Ovary (tissue), 10 donors: ENCODE measurements at places on chromosomes 7 and 10.

DNA sequence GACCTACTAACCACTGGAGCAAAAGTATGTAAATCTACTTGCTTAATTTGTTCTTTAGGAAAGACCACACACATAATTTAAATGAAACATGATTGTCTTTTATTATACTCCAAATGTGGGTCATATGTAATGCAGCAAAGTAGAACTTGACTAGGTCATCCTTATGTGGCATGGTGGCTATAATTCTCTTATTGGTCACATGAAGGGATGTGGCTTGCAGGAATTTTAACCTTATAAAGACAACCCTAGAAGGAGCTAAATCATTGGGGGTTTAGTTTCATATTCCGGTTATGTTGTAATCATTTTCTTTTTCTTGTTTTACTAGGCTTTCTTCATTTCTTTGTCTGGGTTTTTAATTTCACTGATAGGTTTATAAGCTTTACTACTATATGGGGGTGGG lies 93.9 kb downstream of the SEPTIN7 start:
- H3K36me3 ChIP-seq = no peaks in the 10 kb centered on the region
- no peaks in the 10 kb centered on the region for H3K27me3 ChIP-seq
- no peak for DNase-seq
- no peaks in the 10 kb centered on the region for H3K4me1 ChIP-seq

DNA sequence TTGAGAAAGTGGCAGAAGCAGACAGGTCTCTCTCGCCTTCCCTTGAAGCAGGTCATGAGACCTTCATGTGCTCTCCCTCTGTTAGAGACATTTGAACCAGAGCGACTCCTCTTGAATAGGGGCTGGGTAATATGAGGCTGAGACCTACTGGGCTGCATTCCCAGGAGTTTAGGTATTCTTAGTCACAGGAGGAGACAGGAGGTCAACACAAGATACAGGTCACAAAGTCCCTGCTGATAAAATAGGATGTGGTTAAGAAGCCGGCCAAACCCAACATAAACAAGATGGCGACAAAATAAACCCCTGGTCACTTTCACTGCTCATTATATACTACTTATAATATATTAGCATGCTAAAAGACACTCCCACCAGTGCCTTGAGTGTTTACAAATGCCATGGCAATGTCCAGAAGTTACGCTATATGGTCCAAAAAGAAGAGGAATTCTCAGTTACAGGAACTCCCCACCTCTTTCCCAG lies 43.5 kb upstream of the MSRB2 start:
- H3K4me1 ChIP-seq = no peaks in the 10 kb centered on the region
- DNase-seq = no peak
- H3K36me3 ChIP-seq = no peaks in the 10 kb centered on the region
- H3K4me3 ChIP-seq = no peak overlapping the region
- no peaks in the 10 kb centered on the region for H3K27me3 ChIP-seq

DNA sequence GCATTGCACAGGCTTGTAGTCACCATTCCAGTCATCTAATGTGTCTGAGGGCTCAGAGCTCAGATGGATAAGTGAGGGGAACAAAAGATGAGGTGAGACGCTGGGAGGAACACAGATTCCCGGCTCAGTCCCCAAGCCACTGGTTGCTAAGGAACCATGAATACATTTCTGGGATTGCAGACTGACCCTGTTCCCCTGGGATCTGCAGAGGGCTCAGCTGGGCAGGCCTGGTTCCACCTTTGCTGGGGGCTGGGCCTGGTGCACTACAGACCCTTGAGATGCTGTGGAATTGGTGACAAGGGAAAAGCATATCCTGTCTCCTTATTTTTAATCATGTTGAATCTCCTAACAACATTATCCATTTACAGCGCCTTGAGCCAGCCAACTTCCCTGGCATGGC lies 19.2 kb downstream of the ELFN1 start:
- H3K27ac ChIP-seq = no peak overlapping the region
- H3K4me1 ChIP-seq = no peaks in the 10 kb centered on the region
- H3K4me3 ChIP-seq = no peak overlapping the region

DNA sequence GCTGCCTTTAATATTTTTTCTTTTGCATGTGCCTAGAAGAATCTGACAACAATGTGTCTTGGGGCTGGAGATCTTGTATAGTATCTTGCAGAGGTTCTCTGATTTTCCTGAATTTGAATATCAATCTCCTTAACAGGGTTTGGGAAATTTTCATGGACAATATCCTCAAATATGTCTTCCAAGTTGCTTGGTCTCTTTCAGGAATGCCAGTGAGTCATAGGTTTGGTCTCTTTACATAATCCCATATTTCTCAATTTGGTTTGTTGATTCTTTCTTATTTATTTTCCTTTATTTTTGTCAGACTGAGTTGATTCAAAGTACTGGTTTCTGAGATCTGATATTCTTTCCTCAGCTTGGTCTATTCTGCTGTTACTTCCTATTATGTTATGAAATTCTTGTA lies 208.7 kb upstream of the GLI3 start:
- H3K27ac ChIP-seq = no peak overlapping the region
- no peaks in the 10 kb centered on the region for H3K27me3 ChIP-seq
- no peaks in the 10 kb centered on the region for H3K4me1 ChIP-seq
- no peak for DNase-seq

DNA sequence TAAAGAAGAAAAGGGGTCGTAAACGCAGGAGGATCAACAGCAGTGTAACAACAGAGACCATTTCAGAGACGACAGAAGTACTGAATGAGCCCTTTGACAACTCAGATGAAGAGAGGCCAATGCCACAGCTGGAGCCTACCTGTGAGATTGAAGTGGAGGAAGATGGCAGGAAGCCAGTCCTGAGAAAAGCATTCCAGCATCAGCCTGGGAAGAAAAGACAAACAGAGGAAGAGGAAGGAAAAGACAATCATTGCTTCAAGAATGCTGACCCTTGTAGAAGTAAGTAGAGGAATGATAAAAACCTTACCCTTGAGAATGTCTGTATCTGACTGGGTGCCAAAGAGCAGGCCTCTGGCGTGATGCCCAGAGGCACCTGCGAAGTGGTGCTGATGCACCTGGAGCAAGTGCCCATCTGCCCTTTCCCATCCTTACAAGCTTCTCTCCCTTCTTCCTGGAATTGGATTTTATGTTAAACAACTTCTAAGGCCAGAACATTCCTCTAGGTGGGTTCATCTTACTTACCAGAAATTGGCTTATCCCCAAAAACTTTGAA lies 86.4 kb upstream of the SAMD8 start:
- H3K4me3 ChIP-seq = no peak overlapping the region
- H3K27ac ChIP-seq = no peak overlapping the region
- DNase-seq = no peak
- no peaks in the 10 kb centered on the region for H3K27me3 ChIP-seq
- H3K36me3 ChIP-seq = no peaks in the 10 kb centered on the region

- H3K4me1 ChIP-seq = peaks cover 15% of the 10 kb centered on the region
- DNase-seq = no peak
- H3K27me3 ChIP-seq = no peaks in the 10 kb centered on the region
These were observed 47.6 kb downstream of the SMURF1 start for GRCh38 chr7:99096124-99096887.

- no peak overlapping the region for H3K4me3 ChIP-seq
- H3K27ac ChIP-seq = no peak overlapping the region
These were observed 8.3 kb downstream of the GPR85 start for GRCh38 chr7:113078331-113078730.

DNA sequence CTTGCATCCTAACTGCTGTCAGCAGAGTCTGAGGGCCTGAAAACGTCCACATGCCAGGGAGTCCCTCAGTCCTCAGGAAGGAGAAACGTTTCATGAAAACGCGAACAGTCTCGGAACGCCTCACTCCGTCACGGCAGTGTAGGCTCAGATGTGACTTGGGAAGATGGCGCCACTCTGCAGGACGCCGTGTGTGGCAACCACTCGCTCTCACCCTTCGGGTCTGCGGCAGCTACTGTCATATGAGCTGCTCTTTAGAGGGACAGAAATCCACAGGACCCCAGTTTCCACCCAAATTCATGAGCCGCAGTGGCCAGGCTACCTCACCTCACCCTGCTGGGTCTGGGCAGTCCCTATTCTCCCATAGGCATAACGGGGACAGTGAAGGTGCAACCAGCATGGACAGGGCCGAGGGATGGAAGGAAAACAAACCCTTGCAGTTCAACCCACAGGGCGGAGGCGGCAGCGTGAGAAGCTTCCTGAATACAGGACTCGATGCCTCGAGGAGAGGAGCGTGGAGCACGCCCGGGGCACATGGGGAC lies 438.3 kb downstream of the DNAJB6 start:
- no peak overlapping the region for H3K4me3 ChIP-seq
- no peaks in the 10 kb centered on the region for H3K4me1 ChIP-seq
- no peak overlapping the region for H3K27ac ChIP-seq
- DNase-seq = no peak

DNA sequence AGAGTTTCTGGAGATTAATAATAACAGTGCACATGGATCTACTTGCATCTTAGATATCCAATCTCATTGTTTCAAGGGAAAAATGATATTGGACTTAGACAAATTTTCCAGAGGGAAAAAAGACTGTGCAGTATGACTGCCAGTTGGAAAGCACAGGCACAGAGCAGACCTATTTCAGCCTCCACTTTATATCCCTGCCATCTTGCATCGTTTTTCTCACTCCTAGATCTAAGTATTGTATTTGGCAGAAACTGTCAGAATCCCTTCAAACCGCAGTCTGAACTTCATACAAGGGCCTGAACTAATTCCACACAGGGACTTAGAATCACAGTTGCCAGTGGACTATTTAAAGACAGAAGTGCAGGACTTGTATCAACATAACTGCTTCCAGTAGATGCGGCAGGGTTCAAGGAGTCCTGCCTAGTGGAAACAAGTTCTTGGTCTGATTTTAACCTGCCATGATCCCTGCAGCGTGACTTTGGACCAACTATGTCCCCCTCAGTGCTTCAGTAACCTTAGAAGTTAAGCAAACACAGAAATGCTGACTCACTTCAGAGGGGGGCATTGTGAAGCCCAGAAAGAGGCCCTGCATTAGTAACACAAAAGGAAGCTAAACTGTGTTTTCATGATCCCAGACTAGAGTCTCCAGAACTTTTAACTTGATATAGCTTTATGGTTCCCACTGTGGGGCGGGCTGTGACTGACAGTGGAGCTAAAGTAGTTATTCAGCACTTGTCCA lies 95.7 kb upstream of the PALS2 start:
- no peak overlapping the region for H3K27ac ChIP-seq
- peaks cover 6% of the 10 kb centered on the region for H3K4me1 ChIP-seq
- H3K36me3 ChIP-seq = no peaks in the 10 kb centered on the region
- DNase-seq = peak; percentile 34
- no peak overlapping the region for H3K4me3 ChIP-seq
